Mucosa of descending colon (tissue), 3 donors: ENCODE measurements at places on chromosomes 4 and X.

GRCh38 chr4:113496698-113497097, 264.8 kb downstream of the CAMK2D start:
- DNase-seq, result no peak

DNA sequence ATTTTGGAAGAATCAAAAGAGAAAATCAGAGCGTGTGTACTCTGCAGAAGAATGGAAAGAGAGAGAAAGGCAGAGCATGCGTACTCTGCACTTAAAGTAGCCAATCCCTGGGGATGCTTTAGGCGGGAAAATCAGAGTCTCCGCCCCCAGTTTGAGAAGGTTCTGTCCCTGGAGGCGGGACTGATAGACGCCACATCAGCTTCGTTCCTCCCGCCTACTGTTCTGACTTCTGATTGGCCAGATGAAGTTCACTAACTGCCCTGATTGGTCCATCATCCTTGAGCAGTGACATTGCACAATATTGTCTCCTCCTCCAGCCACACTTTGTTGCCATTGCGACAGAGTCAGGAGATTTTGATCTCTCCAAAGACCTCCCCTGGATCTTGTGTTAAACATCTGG, 23.8 kb downstream of the SSX1 start:
- DNase-seq, result no peak

GRCh38 chrX:67555578-67556203, 11.9 kb downstream of the AR start:
- peak; percentile 11 for DNase-seq

GRCh38 chrX:132508834-132509233, 20.0 kb upstream of the MBNL3 start:
- DNase-seq, result no peak

DNA sequence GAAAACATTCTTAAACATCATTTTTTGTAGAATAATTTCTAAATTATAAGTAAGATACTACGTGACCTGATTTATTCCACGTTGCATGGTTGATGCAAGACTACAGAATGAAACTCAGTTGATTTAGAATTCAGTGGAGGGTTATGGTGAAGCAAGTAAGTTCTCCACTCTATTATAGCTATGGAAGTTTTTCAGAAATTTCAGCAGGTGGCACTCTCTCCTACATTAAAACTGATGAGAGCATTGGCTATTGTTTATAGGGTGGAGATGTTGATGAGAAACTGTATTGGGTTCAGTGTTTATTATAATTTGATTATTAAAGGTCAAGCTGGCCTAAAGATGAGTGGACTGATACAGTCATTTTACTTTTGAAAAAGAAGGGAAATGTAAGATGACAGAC, 88.0 kb downstream of the FNIP2 start:
- DNase-seq, result no peak

GRCh38 chr4:135319685-135320084, 1118.1 kb upstream of the PABPC4L start:
- no peak for DNase-seq

GRCh38 chr4:54999003-54999402, 126.4 kb downstream of the KDR start:
- no peak for DNase-seq

DNA sequence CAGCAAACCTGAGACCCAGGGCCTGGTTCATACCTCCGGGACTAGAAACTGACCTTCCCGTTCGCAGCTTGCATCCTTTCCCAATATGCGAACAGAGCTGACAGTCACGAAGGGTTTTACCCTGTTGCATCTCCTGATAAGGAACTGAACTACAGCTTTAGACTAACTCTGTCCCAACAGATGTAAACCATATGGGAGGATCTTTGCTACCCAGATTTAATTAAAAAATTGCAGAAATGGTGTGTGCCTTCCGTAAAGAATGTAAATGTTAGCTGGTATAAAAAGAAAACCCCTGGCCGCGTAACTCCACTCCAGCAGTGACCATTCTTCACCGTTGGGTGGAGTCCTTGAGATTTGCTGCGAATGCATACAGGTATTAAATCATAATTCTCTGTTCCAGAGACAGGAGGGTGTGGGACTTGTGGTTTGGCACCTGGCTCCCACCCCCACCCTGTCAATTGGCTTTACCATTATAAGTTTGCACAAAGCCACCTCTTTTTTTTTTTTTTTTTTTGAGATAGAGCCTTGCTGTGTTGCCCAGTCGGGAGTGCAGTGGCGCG, 40.6 kb upstream of the SORCS2 start:
- DNase-seq, result no peak

- DNase-seq, result no peak
These were observed 21.1 kb upstream of the CD38 start for GRCh38 chr4:15757054-15757453.

DNA sequence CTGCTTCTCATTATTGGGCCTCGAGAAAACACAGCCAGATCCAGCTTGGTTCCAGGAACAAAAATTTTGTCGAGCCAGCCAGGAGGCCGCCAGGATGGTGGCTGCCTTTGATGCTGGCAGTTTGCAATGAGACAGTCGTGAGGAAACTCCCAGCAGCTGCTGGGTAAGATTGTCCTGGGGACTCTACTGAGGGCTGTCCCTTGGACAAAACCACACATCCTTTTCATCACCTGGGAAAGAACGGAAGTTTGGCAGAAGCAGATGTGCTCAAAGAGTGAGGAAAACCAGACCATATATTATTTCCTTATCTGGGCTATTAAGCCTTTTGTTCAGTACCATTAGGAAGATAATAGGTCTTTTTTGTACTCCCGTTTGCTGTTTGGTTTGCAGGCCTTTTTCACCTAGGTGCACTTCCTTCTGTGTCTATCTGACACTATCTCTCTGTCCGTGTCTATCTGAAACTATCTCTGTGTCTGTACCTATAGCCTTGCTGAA, 13.4 kb upstream of the PAPSS1 start:
- DNase-seq, result no peak

DNA sequence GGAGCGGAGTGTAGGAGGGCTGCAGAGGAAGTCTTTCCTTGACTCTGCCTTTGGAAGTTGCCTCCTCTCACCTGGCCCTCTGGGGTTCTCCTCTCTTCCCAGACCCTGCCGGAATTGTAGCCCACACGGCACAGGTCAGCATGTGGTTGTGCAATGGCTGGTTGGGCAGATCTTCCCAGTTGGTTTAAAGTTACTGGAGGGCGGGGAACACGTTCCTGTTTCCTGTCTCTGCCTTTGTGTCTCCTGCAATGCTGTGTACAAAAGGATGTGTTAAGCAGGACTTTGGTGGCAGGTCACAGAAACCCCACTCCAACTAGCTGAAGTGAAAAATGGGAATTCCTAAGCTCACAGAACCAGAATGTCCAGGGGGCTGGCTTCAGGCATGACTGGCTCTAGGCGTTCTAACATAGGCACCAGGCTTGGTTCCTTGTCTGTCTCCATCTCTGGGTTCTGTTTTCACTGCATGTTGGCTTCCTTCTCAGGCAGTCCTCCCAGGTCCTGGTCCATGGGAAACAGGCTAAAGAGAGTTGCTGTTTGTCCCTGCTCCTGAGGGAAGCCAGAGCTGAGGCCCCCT, 19.9 kb downstream of the SORCS2 start:
- DNase-seq, result no peak

DNA sequence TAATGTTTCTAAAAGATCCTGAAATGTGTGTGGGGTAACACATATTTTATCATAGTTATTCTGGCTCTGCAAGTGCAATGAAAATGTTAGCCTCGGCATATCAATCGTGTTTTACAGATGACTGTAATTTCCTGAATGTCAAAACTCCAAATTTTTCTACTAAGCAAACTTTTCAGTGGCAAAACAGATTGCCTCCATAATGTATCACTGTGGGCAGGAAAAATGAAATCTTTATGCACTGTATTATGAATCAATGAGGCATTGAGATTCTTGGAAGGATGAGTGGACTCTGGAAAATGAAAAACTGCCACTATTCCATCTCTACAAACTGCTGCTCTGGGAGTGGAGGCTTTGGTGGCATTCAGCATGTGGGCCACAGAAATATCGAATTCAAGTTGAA, 160.1 kb upstream of the MBNL3 start:
- DNase-seq, result no peak

DNA sequence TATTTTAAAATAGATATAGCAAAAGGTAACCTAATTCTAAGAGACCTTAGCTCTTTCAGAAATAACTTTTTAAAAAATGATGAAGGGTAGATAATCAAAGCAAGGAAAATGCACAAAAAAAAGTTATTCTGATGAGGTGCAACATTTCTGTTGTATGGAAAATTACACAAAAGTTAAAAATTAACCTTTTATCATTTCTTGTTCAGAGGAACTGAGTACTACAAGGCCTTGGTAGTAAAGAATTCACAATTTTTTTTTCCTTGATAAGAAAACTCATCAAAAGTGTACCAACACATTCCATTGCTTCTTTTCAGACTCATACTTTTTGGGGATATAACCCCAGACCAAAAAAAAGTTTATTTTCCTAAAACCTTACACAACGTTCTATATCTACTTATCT, 213.0 kb downstream of the IL15 start:
- no peak for DNase-seq

GRCh38 chrX:154660541-154660940, 7.2 kb upstream of the CTAG2 start:
- DNase-seq, result no peak

- peak; percentile 25 for DNase-seq
These were observed 229.5 kb downstream of the GALNTL6 start for GRCh38 chr4:172042714-172043114.

- DNase-seq, result no peak
These were observed 194.3 kb upstream of the RPS6KA3 start for GRCh38 chrX:20461002-20461401.

DNA sequence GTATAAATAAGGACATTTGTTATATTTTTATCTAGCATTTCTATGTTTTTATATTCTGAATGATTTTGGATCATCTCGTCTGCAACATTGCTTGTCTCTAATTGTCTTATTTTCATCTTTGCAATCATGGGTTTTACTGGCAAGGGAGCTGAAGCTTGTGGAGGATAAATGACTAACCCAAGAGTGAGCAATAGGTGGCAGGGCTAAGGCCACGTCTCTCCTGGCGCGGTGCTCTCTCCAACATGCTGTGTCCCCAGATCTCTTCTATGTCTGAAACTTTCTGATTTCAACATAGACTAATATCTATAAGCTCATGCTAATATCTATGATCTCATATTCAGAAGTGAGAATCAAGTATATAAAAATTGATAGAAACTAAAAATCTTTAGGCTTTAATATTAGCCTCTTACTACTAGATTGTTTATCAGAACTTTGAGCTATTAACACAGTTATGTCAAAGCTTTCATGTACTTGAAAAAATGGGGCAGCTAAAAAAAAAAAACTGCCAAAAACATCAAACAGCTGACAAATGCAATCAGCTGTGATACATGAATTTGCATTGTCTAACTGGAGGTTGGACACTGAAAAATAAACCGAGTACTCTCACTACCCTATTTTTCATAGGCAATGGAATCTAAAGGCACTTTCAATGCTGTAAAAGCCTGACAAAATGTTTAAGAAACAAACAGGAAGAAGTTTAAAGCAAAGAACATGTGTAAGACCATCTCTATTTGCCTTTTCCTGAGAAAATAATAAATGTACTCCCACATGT, 169.2 kb downstream of the TMA16 start:
- no peak for DNase-seq

DNA sequence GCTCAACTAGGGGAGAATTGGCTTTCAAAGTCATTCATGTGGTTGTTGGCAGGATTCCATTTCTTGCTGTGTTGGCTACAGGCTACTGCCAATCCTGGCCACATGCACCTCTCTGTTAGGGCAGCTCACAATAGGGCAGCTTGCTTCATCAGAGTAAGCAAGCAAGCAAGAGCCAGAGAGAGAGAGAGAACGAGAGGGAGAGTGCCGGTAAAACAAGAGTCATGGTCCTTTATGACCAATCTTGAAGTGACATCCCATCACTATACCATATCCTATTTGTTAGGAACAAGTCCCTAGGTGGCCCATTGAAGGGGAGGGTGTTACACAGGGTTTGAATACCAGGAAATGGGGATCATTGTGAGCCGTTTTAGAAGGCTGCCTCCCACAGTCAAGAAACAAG, 33.0 kb upstream of the TLR2 start:
- no peak for DNase-seq

GRCh38 chr4:156884183-156884582, 87.4 kb downstream of the PDGFC start:
- DNase-seq, result no peak

- DNase-seq, result no peak
These were observed 345.7 kb downstream of the FBXO8 start for GRCh38 chr4:173937631-173938270.

GRCh38 chrX:119784747-119785446, 6.5 kb downstream of the RPL39 start:
- peak; percentile 48 for DNase-seq

- DNase-seq, result no peak
These were observed 186.2 kb downstream of the RCHY1 start for GRCh38 chr4:75327804-75328512.

DNA sequence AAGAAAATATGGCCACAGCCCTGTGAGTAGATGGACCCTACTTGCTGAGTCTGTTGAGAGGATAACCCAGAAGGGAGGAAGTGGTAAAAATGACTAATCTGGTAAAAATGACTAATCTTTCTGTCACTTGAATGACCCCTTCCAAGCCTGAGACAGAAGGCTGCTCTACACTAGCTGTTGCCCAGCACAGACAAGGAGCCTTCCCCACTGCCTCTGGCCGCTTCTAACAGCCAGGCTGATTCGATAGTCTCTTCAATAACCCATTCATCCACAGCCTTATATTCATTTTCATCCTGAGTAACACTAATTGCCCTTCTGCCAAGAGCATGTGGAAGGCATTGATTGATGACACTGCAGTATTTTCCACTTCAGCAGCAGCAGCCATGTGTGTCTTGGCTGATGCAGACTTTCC, 18.4 kb downstream of the MAGEB17 start:
- DNase-seq, result no peak

DNA sequence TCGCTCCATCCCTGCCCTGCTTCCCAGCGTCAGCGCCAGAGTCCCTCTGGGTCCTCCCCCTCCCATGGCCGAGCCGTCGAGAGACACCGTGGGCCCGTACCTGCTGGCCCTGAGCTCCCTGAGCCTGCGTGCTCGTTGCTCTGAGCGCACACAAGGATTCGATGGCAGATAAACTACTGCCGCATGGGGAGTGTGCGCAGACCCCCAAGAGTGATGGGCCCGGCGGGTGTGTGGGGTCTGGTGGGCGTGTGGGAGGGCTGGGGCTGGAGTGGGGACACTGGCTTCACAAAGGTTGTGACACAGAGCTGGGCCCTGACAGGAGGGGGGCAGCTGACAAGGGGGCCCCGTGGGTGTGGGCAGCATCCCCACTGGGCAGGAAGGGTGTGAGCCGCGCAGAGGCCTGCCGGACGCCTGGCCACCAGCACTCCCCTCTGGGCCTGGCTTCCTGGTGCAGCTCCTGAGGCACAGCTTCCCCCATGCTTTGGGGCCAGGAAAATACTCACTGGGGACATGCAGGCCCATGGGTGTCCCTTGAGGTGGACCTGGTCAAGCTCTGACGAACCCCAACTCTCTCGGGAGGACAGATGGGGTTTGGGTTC, 4.8 kb upstream of the RGS12 start:
- DNase-seq, result no peak
